ENCODE measurements at places on chromosomes 2 and 18.

DNA sequence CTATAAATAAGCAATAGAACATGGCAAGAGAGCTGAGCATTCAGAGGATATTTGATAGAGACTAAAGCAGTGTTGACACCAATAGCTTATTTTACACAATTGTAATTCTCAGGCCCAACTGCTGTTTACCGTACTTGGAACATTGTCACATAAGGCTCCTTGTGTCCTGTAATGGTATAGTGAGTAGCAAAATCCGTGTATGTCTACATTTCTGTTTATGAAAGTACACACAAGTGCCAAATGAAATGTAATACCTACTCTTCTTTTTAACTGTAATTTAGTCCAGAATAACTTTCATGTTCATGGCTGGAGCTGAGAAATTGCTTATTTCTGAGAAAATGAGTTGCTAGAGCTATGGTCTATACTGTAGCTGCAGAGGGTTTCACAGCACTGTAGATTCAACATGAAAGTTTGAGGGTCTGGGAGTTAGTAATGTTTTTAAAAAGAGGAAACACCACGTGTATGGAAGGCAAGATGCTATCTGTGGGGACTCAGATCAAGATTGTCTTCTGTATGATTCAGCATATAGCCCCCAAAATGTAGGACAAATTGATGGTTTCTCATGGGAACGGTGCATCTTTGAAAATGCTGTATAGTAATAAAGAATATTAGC lies 110.2 kb upstream of the NOSTRIN start:
- DNase-seq = no peak

- no peak for DNase-seq
These were observed 70.6 kb upstream of the FOSL2 start for GRCh38 chr2:28322051-28322450.

DNA sequence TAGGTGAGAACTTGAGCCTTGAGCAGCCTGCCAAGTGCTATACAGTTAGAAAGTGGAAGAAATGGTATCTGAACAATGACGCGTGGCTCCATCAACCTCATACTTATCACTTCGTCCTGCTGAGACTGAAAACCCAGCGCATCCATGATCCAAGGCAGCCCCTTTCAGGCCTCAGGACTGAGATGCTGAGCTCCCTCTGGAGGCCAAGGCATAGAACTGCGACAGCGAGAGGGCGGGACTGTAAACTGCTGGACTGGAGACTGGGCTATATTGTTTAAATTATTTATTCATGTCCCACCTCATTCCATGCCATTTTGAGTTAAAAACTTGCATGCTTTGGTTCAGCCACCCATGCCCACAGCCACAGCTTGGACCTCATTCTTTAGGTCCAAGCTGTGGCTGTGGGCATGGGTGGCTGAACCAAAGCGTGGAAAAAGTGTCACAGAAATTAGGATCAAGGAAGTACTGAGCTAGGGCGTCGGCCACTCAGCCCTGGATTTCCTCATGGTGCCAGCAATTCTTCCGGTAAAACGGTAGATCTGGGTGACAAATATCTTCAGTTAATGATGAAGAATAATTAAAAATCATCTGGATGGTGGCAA lies 195.5 kb downstream of the L3MBTL4 start:
- no peak for DNase-seq

DNA sequence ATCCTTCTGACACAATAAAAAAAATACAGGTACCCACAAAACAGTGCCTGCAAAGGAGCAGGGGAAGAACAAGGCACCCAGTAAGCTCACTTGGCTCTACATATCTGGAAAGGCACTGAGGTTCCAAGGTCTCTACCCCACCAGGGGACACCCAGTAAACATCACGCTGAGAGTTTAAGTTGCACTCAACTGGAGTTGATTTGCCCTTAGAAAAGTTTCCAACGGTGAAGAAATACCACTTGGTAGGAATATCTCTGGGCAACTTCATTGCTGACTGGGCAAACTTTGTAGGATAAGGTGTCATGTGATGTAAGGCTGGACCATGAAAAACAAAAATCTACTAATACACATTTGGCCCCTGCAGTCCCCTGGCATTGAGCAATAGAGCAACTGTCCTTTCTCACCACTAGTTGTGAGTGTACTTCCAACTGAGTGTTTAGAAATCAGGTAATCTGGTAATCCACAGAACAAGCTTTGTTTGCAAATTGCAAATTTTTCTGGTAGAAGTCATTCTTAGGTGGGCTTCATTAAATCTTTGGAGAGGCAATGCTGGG lies 14.2 kb downstream of the ST8SIA3 start:
- no peak for DNase-seq

- no peak for DNase-seq
These were observed 1.9 kb downstream of the SCYGR3 start for GRCh38 chr2:227612546-227613271.

DNA sequence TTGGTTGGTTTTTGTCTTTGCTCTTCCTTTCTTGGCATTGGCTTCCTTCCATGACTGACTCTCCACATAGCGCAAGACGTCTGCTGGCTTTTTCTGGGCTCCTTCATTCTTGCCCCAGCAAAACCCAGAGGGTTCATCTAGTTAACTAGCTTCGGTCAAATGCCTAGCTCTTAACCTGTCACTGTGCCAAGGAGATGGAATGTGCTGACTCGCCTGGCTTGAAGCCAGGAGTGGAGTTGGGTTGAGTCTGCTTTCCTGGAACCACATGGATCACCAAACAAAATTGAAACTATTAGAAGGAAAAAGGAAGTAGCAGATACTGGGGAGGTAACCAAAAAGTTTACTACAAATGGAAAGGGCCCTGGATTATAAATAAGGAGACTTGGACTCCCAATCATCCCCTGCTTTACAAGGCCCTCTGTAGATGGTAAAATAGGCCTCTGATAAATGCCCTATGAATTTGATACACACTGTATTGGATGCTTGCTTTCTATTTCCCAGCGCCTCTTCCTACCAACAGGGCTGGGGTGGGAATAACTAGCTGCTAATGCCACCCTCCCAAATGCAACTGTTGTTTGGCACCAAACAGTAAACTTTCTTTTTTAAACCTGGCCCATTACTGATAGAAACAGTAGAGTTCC lies 11.3 kb downstream of the MALT1 start:
- no peak for DNase-seq

- DNase-seq = no peak
These were observed 185.5 kb downstream of the CCDC85A start for GRCh38 chr2:56369316-56369715.

DNA sequence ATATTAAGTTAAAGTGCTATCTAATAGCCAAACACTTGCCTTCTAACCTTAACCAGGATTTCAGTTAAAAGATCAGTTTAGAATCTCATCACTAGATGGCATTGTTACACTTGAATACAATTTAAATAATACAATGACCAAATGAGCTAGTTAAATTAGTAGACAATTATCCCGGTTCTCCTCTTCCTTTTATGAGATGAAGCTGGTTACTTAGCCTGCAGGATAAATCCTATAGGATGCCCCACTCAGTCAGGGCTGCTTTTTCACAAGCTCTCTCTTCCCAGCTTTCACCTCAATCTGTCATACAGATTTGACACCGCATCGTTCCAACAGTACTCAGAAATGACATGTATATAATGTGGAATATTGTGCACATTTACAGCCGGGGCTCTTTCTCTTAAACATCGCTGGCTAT lies 678.8 kb downstream of the KCNJ3 start:
- no peak for DNase-seq

- DNase-seq = no peak
These were observed 475.2 kb downstream of the EPHA4 start for GRCh38 chr2:221096706-221097567.

DNA sequence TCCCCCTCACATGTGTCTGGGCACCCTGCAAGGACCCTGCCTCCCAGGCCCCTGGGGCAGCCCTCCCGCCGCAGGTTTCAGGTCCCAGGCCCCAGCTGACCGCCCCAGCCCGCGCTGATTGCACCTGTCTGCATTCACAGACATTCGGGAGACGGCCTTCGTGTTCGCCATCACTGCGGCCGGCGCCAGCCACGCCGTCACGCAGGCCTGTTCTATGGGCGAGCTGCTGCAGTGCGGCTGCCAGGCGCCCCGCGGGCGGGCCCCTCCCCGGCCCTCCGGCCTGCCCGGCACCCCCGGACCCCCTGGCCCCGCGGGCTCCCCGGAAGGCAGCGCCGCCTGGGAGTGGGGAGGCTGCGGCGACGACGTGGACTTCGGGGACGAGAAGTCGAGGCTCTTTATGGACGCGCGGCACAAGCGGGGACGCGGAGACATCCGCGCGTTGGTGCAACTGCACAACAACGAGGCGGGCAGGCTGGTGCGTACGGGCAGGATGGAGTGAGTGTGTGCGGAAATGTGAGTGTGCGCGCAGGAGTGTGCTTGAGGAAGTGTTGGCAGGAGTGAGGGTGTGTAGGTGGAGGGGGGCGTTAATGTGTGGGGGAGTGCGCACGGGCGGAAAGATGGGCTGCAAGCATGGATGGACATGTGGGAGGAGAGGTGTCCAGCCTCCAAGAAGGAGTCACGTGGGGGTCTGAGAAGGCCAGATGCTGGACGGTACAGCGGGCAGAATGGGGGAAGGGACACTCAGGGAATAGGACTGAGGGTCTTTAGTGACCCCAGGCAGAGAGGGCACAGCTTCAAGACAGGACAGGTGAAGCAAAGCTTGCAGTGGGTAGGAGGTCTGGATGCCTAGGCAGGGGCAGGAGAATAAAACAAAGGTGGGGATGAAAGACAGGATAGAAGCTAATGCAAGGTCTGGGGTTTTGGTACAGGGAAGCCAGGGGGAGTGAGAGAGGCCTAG lies 9.0 kb upstream of the WNT10A start:
- peak; percentile 22 for DNase-seq

- DNase-seq = no peak
These were observed 6.8 kb downstream of the THUMPD2 start for GRCh38 chr2:39772086-39772811.

- DNase-seq = no peak
These were observed 205.5 kb downstream of the ZNF521 start for GRCh38 chr18:25146512-25146910.

DNA sequence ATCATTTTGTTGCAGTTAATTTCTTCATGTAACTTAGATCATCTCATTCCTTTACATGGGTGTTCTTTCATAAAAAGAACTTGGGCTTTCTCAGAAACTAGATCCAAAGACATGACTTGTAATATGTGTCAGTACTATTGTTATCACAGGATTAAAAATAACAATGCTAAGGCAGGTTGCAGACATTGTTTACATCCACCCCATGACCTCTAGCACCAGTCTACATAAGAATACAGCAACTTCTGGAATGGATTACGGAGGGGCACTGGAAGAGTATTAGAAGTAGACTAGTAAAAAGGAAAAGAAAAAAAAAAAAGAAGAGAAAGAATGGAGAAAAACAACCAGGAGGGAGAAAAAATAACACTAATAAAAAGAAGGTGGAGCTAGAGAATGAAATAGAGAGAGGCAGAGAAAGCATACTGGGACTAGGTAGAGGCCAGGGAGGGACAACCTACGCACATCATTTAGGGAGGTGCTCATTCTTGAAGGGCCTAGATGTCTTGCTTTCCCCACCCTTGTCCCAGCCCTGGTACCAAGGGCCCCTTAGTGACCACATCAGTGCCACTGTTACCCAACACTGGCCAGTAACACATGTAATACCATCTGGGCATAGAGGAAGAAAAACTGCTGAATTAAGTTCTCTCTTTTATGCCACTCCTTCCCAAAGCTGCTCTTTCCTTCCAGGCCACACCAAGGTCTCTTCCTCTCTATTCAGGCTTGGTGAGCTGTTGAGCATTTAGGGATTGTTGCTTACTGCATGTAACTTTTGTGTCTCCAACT lies 70.6 kb upstream of the KLF7 start:
- no peak for DNase-seq

GRCh38 chr2:201929281-201930026 lies 104.2 kb upstream of the FZD7 start:
- DNase-seq = no peak

- DNase-seq = no peak
These were observed 119.0 kb downstream of the TRIB2 start for GRCh38 chr2:12835733-12836132.

GRCh38 chr2:199524689-199525574 lies 67.2 kb upstream of the SATB2 start:
- DNase-seq = no peak

- no peak for DNase-seq
These were observed 60.7 kb downstream of the RAB27B start for GRCh38 chr18:54888933-54889332.

GRCh38 chr18:54950221-54950620 lies 9.0 kb downstream of the CCDC68 start:
- no peak for DNase-seq
